ENCODE measurements at places on chromosomes 4 and X.

- DNase-seq, result peak; percentile 17
Observed at GRCh38 chr4:175891851-175892250, 79.8 kb upstream of the GPM6A start.

DNA sequence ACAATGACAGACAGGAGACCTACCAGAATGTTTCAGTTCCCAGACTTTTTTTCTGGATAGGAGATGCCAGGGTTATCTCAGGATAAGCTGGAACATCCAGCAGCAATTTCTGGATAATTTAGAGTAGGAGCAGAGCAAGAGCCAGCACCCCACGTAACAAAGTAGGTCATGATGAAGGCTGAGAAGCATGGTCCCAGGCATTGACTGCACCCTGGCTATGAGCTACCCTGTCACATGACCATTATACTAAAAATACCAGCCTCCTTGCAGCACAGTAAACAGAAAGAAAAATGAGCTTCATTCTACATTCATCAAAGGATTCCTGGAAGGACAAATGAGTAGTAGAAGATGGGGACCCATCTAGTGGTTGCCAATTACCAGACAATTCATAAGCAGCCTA, 247.4 kb upstream of the AR start:
- no peak for DNase-seq

DNA sequence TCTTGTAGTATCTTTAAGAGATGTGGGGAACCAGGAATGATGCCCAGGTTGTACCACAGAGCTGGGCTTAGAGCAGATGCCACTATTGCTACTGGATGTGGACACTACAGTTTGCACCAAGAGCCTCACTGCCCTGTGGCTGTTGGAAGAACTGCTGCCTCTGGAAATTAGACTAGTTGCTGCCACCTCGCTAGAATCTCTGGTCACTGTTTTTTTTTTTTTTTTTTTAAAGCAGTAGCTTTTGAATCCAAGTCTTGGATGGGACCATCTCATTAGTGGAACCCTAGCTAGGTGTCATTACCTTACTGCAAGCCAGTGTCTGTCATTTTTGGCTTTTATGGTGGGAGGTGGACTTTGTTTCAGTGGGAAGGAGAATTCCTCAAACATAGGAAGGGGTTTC, 105.5 kb downstream of the ARHGAP10 start:
- no peak for DNase-seq

DNA sequence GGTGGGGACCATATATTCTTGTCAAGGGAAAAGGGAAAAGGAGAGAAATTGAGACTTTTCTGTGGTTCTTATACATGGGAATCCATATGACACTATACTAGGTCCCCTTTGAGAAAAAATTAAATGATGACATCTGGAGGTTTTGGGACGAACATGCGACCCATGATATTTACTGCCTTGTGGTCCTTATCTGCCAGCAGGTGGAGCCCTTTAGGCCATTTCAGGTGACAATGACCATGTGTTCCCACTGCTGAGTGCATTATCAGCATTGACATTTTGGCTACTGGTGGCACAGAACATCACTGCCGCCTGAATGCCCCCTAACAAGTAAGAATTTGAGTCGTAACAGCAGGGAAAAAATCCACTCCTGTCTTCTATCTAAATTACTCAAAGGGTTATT, 843.4 kb downstream of the FSTL5 start:
- DNase-seq, result no peak

DNA sequence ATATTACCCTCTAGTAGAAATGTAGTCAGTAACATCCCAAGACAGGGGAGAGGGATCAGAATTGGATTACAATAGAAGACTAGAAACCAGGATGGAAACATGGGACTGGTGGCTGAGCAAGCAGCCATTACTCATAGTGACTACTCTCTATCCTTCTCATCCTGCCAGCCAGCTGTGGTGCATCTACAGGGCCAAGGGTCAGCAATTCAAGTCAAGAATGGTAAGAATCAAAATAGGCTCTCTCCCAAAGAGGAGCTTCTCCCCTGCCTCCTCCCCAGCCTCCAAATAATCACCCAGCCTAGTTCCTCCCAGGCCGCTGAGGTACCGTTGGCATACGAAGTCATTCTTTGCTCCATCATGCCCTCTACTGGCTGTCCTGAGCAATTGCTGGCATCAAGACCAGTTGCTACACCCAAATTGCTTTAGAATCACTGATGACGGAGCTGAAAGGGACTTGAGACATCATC, 19.4 kb downstream of the AWAT2 start:
- peak; percentile 46 for DNase-seq

DNA sequence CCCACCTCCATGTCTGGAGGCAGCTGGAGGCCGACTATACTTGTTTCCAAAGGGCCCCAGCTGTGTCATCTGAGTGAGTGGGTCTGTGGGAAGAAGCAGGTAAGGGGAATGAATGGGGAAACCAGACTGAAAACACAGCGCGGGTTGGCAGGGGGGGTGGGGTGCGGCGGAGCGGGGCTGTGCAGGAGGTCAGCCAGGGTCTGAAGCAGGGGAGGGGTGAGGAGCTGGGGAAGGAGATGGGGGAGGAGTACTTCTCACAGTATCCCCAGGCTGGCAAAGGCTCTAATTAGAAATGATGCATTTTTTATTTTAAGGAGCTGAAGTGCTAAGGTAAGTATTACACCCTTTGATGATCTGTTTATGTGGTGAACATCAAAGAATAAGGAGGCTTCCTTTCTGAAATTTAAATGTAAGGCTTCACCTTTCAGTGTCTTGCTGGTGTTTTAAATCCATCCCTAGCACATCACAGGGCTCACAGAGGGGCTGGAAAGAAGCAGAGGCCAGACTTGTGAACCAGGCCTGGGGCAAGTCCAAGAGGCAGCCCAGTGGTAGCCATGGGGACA, 37.5 kb downstream of the SMIM20 start:
- no peak for DNase-seq

GRCh38 chrX:154373340-154374306, 811 bp downstream of the FLNA start:
- DNase-seq, result peak; percentile 64

- no peak for DNase-seq
Observed at GRCh38 chr4:169107528-169107927, 97.5 kb upstream of the CBR4 start.

- DNase-seq, result no peak
Observed at GRCh38 chr4:138861135-138861534, 154.4 kb upstream of the NOCT start.

DNA sequence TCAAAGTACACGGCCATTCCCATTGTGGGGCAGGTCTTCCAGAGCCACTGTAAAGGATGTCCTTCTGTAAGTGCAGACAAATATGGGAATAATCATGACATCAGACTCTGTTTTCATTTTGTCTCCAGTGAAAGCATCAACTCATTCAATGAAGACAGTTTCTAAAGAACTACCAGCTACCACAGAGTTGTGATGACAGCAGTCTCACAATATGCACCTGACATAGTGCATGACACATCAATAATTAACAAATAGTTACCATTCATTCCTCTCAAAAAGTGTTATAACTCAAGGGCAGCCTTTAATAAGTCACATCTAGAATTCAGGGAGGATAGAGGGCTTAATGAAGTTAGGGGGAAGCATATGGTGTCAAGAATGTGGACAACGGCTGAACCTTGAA, 20.2 kb downstream of the MTTP start:
- DNase-seq, result no peak

Data from hindlimb muscle (tissue), 1 donor.